A375 (cell line): ENCODE measurements at places on chromosomes 3 and 15. TPM values are rescaled to one million over a fixed set of nuclear protein-coding genes. Genes with fewer than 3 reads are reported as not detected.

ACKR2 gene
- not detected in 2 replicates for total RNA-seq

GP9 gene
- total RNA-seq = not detected in 2 replicates

SAXO2 gene
- total RNA-seq = 2.7 TPM in 1 of 2 replicates, not detected in the other

AADACL2 gene
- total RNA-seq = not detected in 2 replicates

STRC gene
- total RNA-seq = 0.21 TPM in 1 of 2 replicates, not detected in the other

TEX55 gene
- total RNA-seq = not detected in 2 replicates

SERPINI2 gene
- total RNA-seq = not detected in 2 replicates

LEO1 gene
- 44.9 and 46.8 TPM in 2 replicates for total RNA-seq

P2RY14 gene
- total RNA-seq = not detected in 2 replicates

TF gene
- 0.74 and 1.1 TPM in 2 replicates for total RNA-seq

DLEC1 gene
- total RNA-seq = 0.11 TPM in 1 of 2 replicates, not detected in the other

ARHGAP31 gene
- 3.6 and 3.8 TPM in 2 replicates for total RNA-seq

IL17RE gene
- 0.15 and 0.24 TPM in 2 replicates for total RNA-seq

PLA1A gene
- total RNA-seq = not detected in 2 replicates

OR5K3 gene
- not detected in 2 replicates for total RNA-seq

CMSS1 gene
- total RNA-seq = 50.4 and 69.4 TPM in 2 replicates

TLR9 gene
- not detected in 2 replicates for total RNA-seq

HIGD2B gene
- total RNA-seq = 0.11 TPM in 1 of 2 replicates, not detected in the other

ADAMTS7 gene
- total RNA-seq = 2.0 and 2.3 TPM in 2 replicates

ZWILCH gene
- 10.7 and 15.0 TPM in 2 replicates for total RNA-seq

ROPN1 gene
- total RNA-seq = 3.0 and 3.6 TPM in 2 replicates

PLA2G4B gene
- total RNA-seq = 4.4 and 5.4 TPM in 2 replicates

DNAH12 gene
- under 0.01 TPM in 1 of 2 replicates, not detected in the other for total RNA-seq

ANP32A gene
- total RNA-seq = 126 and 146 TPM in 2 replicates

GPR87 gene
- total RNA-seq = not detected in 2 replicates

C3orf49 gene
- not detected in 2 replicates for total RNA-seq

PCSK6 gene
- 1.2 and 1.5 TPM in 2 replicates for total RNA-seq

C15orf62 gene
- total RNA-seq = 0.49 and 0.88 TPM in 2 replicates

A4GNT gene
- not detected in 2 replicates for total RNA-seq

RAB5A gene
- total RNA-seq = 39.0 and 44.7 TPM in 2 replicates

FBXL22 gene
- total RNA-seq = 0.34 TPM in 2 replicates

NDN gene
- total RNA-seq = 23.5 and 24.9 TPM in 2 replicates

NTRK3 gene
- total RNA-seq = 0.05 TPM in 1 of 2 replicates, not detected in the other

IMPG2 gene
- 0.04 and 0.05 TPM in 2 replicates for total RNA-seq

TRH gene
- not detected in 2 replicates for total RNA-seq

FOXB1 gene
- total RNA-seq = not detected in 2 replicates

COPS2 gene
- 58.1 and 84.6 TPM in 2 replicates for total RNA-seq

SCN11A gene
- total RNA-seq = not detected in 2 replicates

SERP1 gene
- 359 and 416 TPM in 2 replicates for total RNA-seq

CYP11A1 gene
- 0.77 and 2.0 TPM in 2 replicates for total RNA-seq

GOLGA6L26 gene
- total RNA-seq = not detected in 2 replicates

GOLGA6C gene
- total RNA-seq = 0.05 TPM in 1 of 2 replicates, not detected in the other

ACTC1 gene
- not detected in 2 replicates for total RNA-seq

SLC28A2 gene
- not detected in 2 replicates for total RNA-seq

BLM gene
- total RNA-seq = 16.1 and 16.9 TPM in 2 replicates

HRG gene
- not detected in 2 replicates for total RNA-seq

MTFMT gene
- total RNA-seq = 21.9 and 77.4 TPM in 2 replicates
